Cardiac fibroblast (primary cell): ENCODE measurements at places on chromosomes 13 and 19.
A peak's percentile ranks its signal among the peaks of the same experiment; 100 is the strongest.

- DNase-seq, result peak; percentile 82
Measured at GRCh38 chr13:50410921-50411746, 395.9 kb downstream of the KCNRG start.

DNA sequence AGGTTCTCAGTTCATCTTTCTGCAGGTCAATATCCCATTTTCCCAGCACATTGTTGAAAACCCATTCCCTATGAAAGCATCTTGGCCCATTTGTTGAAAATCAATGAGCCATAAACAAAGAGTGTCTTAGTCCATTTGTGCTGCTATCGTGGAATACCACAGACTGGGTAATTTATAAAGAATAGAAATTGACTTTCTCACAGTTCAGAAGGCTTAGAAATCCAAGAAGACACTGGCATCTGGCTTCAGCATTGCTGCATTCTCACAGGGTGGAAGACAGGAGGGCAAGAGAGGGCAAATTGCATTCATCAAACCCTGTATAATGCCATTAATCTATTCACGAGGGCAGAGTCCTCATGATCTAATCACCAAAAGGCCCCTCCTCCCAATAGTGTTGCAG, 34.1 kb downstream of the ZNF823 start:
- DNase-seq, result no peak

- peak; percentile 47 for DNase-seq
Measured at GRCh38 chr19:1521636-1522035, 2.2 kb upstream of the PLK5 start.

DNA sequence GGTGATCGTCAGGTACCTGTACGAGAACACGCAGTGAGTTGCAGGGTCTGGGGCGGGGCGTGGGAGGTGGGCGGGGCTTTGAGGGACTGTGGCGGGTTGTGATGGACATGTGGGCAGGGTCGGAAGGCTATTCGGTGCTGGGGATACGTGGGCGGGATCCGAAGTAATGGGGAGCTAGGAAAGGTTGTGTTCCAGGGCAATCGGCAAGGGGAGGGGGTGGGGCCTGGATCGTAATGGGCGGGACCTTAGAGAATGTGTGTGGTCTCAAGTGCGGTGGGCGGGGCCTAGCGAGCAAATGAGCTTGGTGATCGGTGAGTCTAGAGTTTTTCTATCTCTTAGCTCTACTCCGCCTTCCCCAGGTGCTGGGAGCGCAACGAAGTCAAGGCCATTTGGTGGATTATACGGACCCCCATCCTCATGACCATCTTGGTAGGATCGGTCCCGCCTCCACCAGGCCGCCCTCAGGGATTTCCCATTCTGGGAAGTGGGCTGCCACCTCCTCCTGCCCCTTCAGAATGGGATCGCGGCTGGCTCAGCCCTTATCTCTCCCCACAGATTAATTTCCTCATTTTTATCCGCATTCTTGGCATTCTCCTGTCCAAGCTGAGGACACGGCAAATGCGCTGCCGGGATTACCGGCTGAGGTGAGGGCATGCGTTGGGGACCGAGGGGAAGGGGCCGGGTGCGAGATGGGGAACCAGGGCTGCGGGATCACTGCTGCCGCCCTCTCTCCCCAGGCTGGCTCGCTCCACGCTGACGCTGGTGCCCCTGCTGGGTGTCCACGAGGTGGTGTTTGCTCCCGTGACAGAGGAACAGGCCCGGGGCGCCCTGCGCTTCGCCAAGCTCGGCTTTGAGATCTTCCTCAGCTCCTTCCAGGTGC, 9.6 kb downstream of the GIPR start:
- peak; percentile 61 for DNase-seq

- no peak for DNase-seq
Measured at GRCh38 chr19:33263325-33264023, 37.8 kb upstream of the SLC7A10 start.
